ENCODE measurements at places on chromosomes 16 and 17. TPM values are rescaled to one million over a fixed set of nuclear protein-coding genes. Genes with fewer than 3 reads are reported as not detected.

- no peaks in the 10 kb centered on the region for H3K36me3 ChIP-seq
- no peaks in the 10 kb centered on the region for H3K27me3 ChIP-seq
- no peak for DNase-seq
- no peaks in the 10 kb centered on the region for H3K4me1 ChIP-seq
These were observed 49.7 kb downstream of the ARHGAP27 start for GRCh38 chr17:45383003-45383402.

The CBLN1 gene
- 0.60 TPM for total RNA-seq

DNA sequence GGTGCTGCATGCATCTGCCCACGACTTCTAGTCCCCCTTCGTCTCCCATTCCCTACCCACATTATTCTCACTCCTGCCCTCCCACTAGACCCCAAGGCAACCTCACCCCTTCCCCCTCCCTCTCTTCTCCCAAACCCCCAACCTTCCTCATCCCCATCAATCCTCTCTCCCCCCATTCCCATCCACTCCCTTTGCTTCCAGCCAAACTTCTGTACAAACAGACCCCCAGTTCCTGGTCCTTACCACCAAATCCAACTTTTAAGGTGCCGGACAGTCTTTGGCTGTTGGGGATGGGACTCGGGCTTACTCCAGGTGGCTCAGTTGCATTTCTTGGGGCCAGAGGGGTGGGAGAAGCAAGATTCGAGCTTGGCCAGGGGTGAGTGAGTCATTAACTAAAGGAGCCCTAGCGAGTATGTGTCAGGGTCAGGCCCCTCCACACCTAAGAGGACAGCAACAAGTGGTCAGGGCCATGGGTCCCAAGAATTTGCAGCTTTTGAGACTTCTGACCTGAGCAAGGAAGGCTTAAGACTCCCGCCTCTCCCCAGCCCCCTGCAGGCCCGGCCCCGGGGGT is at the start of gene SLC38A8:
Gene SLC38A8 (minus strand): TSS at position 488 of the 571 bp plus-strand sequence. CDS start 638 bp downstream, outside the sequence.
- H3K36me3 ChIP-seq = peaks cover 8% of the 10 kb centered on the region
- no peaks in the 10 kb centered on the region for H3K4me1 ChIP-seq
- H3K4me3 ChIP-seq = no peak within 1 kb of the TSS
- no peak for DNase-seq
- H3K27me3 ChIP-seq = no peaks in the 10 kb centered on the region

The KRTAP4-4 gene
- not detected for total RNA-seq

- H3K36me3 ChIP-seq = no peaks in the 10 kb centered on the region
- H3K27me3 ChIP-seq = no peaks in the 10 kb centered on the region
- peak overlapping the region; percentile 16 for H3K4me3 ChIP-seq
These were observed 9.4 kb downstream of the CYBC1 start for GRCh38 chr17:82440991-82441627.

The CDRT15L2 gene
- total RNA-seq = not detected

GRCh38 chr16:11503566-11503965 is 83.2 kb downstream of the LITAF start:
- no peak for DNase-seq
- no peaks in the 10 kb centered on the region for H3K36me3 ChIP-seq
- no peak overlapping the region for H3K27ac ChIP-seq
- peaks cover 7% of the 10 kb centered on the region for H3K4me1 ChIP-seq

The PITPNM3 gene
- 3.1 TPM for total RNA-seq

The TBC1D3K gene
- total RNA-seq = not detected

DNA sequence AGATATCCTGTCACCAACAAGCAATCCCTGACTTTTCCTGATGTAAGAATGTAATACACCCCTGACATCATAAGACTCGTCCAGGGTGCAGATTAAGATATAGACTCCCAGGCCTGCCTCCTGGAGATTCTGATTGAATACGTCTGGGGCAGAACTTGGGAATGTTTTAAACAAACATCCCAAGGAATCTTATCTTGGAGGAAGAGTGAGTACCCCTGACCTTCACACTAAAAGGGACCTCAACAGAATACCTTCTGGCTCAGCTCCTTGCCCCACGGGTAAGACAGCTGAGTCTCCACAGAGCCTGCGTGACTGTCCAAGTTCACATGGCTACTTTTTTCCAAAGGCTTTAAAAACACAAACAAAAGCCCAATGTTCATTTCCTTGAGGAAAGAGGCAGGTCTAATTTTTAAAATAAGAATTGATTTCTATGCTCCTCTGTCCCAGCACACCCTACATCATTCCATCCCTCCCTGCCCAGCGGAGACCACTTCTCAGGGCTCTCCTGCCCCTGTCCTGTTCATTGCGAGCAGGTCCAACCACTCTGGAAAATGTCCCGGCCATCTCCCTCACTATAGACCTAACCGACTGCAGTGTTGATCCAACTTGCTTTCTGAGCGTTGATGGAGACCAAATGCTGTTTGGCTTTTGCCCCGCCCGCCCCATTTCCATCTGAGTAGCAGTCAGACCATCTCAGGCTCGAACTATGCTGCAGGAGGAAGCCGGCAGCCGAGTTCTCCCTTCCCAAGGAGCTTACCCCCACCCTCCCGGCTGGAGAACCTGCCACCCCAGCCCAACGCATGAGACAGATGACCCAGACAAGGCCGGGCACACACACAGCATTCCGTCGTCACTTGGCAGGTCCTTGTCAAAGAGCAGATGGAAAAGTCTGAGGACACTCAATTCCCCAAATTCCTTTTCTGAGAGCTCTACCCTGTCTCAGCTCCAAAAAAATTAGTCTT is 44.1 kb upstream of the MYH10 start:
- no peaks in the 10 kb centered on the region for H3K4me1 ChIP-seq
- H3K27me3 ChIP-seq = no peaks in the 10 kb centered on the region
- H3K27ac ChIP-seq = peak overlapping the region; percentile 17
- no peaks in the 10 kb centered on the region for H3K36me3 ChIP-seq
- H3K4me3 ChIP-seq = no peak overlapping the region
- DNase-seq = no peak

GRCh38 chr16:16007743-16008111 is 58.3 kb downstream of the ABCC1 start:
- DNase-seq = no peak
- H3K27ac ChIP-seq = peak overlapping the region; percentile 56
- no peaks in the 10 kb centered on the region for H3K4me1 ChIP-seq
- H3K36me3 ChIP-seq = no peaks in the 10 kb centered on the region
- no peak overlapping the region for H3K4me3 ChIP-seq

The SLC6A2 gene
- total RNA-seq = 0.30 TPM

The ATP6V0C gene
- 63.0 TPM for total RNA-seq

The PLLP gene
- 363 TPM for total RNA-seq

The C16orf90 gene
- total RNA-seq = not detected

The C16orf96 gene
- 0.20 TPM for total RNA-seq

The SRCIN1 gene
- 0.78 TPM for total RNA-seq

The ACACA gene
- total RNA-seq = 69.7 TPM

GRCh38 chr16:12462426-12463280 is 341.0 kb downstream of the CPPED1 start:
- peaks cover 3% of the 10 kb centered on the region for H3K4me1 ChIP-seq
- H3K4me3 ChIP-seq = no peak overlapping the region
- H3K36me3 ChIP-seq = no peaks in the 10 kb centered on the region
- no peaks in the 10 kb centered on the region for H3K27me3 ChIP-seq
- no peak overlapping the region for H3K27ac ChIP-seq

The ZC3H7A gene
- total RNA-seq = 59.2 TPM

DNA sequence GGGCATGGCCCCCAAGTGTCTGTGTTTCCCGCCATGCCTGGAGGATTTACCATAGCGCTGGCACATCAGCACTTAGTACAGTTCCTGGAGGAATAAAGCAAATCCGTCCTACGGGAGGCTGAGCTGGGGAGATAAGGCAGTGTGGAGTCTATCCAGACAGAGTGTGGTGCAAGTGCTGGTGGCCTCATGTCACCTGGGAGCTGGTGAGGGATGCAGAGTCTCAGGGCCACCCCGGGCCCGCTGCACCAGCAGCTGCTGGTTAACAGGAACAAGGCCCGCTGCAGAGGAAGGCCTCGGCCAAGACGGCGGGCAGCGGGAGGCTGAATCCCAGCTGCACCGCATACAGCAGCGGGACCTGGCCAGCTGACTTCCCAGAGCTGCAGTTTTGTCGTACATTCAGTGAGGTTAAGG is 57.3 kb upstream of the CDC42EP4 start:
- DNase-seq = no peak
- H3K36me3 ChIP-seq = no peaks in the 10 kb centered on the region
- no peaks in the 10 kb centered on the region for H3K27me3 ChIP-seq
- no peak overlapping the region for H3K4me3 ChIP-seq
- H3K27ac ChIP-seq = no peak overlapping the region

DNA sequence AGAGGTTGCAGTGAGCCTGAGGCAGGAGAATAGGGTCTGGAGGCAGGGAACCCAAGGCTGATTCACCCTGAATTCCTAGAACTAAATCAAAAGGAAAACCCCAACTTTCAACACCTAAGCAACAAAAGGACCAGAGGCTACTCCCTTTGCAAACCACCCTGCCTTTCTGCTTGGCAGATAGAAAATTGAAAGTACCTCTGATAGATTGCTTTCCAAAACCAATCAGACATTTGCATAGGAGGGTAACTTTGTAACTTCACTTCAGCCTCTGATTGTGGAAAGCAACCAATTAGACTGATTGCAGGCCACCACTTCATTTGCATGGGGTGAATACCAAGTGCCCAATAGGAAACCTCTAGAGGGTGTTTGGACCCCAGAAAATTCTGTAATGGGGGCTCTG is 10.9 kb upstream of the TMEM98 start:
- H3K4me3 ChIP-seq = no peak overlapping the region
- DNase-seq = no peak
- no peaks in the 10 kb centered on the region for H3K36me3 ChIP-seq
- H3K27ac ChIP-seq = no peak overlapping the region
- H3K27me3 ChIP-seq = no peaks in the 10 kb centered on the region

The CD300H gene
- not detected for total RNA-seq

GRCh38 chr16:9801651-9802050 is 380.6 kb downstream of the GRIN2A start:
- H3K27me3 ChIP-seq = no peaks in the 10 kb centered on the region
- no peak for DNase-seq
- H3K36me3 ChIP-seq = no peaks in the 10 kb centered on the region
- H3K27ac ChIP-seq = no peak overlapping the region

- peaks cover 43% of the 10 kb centered on the region for H3K36me3 ChIP-seq
- H3K4me3 ChIP-seq = no peak overlapping the region
- H3K27ac ChIP-seq = no peak overlapping the region
- DNase-seq = no peak
These were observed 1.4 kb downstream of the PRSS8 start for GRCh38 chr16:31134091-31134571.

DNA sequence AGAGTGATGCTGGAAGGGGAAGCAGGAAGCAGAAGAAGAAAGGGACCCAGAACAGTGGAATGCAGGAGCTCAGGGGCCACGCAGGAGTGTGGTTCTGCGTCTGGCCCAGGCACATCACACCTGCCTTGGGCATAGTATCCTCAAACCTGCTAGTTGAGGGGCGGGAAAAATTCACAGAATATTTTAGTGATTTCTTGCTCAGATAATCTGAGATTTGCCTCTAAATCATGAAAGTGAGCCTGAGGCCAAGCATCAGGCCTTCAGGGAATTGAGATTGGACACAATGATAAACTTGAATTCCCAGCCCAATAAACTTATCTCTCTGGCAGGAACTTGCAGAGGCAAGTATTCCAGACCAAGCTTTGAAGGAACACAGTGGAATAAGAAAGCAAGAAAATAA is 48.5 kb upstream of the CCL2 start:
- H3K27ac ChIP-seq = no peak overlapping the region
- H3K36me3 ChIP-seq = no peaks in the 10 kb centered on the region
- H3K27me3 ChIP-seq = no peaks in the 10 kb centered on the region

The CORO6 gene
- 64.9 TPM for total RNA-seq

DNA sequence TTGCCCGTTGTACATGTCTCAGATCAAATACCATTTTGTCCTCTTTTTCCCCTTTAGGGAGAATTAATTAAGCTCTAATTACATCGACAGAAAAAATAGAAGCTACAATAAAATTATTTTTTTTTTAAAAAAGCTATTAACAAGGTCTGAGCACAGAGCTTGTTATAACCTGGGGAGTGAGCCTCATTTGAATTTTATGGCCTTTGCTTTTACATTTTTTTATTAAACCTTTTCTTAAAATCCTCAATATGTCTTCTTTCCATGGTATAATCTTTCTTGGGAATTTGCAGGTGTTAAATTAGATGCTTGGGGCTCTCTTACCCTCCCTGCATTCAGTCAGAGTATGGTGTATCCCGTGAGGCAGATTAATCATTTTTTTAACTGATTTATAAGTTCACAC is 212.5 kb upstream of the XYLT1 start:
- no peak overlapping the region for H3K27ac ChIP-seq
- H3K4me1 ChIP-seq = no peaks in the 10 kb centered on the region
- DNase-seq = no peak
- no peak overlapping the region for H3K4me3 ChIP-seq
- no peaks in the 10 kb centered on the region for H3K36me3 ChIP-seq

The CLEC3A gene
- not detected for total RNA-seq

The ABCC11 gene
- total RNA-seq = not detected

The CD300LG gene
- 4.0 TPM for total RNA-seq

- no peaks in the 10 kb centered on the region for H3K36me3 ChIP-seq
- H3K4me3 ChIP-seq = no peak overlapping the region
- H3K4me1 ChIP-seq = no peaks in the 10 kb centered on the region
- H3K27ac ChIP-seq = peak overlapping the region; percentile 89
These were observed 9.1 kb downstream of the NAGPA start for GRCh38 chr16:5024632-5025031.

The DNAAF8 gene
- total RNA-seq = 0.39 TPM

DNA sequence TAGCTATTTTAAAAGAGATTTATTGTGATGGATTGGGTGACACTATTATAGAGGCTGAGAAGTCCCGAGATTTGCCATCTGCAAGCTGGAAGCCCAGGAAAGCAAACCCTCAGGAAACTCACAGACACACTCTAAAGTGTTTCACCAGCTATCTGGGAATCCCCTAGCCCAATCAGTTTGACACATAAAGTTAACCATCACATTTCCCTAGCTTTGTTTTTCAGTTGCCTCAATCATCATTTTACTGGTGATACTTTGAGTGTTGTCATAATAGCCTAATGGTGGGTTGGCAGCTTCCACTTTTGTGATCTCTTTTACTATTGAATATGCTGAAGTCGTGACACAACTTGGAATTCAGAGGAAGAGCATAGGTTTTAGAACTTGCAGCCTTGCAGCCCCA is 1.8 kb downstream of the SGF29 start:
- no peak overlapping the region for H3K27ac ChIP-seq
- H3K4me3 ChIP-seq = no peak overlapping the region
- H3K27me3 ChIP-seq = no peaks in the 10 kb centered on the region
- DNase-seq = no peak
- H3K36me3 ChIP-seq = peaks cover 5% of the 10 kb centered on the region
